ENCODE measurements at places on chromosomes 7 and 10.

DNA sequence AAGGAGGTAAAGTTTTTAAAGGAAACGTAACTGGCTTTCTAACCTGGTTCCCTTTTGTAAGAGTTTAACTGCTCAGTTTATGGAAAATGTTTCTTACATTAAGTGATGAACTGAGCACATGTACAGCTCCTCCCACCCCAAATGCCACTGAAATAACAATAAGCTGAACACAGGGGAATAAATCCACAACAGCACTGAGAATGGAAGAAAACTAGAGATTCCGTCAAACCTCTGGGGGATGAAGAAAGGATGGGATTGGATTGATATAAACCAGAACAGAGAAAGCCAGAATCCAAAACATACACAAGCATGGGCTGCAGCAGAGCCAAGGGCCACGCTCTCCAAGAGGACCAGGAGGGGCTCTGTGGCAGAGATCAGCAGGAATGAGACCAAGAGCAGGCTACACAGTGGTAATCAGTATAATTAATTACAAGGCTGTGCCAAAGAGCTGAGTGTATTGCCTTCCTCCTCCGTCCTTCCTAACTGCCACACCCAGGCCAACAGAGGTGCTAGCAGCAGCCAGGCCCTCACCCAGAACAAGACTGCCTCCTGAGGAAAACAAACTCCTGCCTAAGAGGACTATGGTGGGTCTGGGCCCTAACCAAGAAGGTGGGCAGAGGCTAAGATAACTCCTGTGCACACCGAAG is 73.9 kb downstream of the KIAA1549 start:
- DNase-seq, result no peak

DNA sequence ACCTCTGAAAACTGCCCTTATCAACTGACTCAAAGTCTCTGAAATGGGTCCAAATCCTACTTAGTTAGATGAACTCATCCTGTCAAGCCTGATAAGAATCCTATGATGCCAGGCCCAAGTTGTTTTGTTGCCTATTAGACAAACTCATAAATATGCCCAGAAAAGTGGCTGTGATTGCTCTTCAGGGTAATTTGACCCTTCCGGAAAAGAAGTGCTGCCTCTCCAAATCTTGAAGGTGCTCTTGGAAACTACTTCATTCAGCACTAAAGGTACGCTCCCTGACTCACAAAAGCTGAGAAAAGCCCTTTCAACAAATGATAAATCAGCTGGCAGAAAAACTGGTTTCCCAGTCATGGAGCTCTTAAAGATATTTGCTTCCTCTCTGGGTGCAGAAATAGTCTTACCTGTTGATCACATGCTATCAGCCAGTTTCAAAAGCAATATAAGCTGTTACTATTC is 6.7 kb downstream of the IFIT5 start:
- no peak for DNase-seq

DNA sequence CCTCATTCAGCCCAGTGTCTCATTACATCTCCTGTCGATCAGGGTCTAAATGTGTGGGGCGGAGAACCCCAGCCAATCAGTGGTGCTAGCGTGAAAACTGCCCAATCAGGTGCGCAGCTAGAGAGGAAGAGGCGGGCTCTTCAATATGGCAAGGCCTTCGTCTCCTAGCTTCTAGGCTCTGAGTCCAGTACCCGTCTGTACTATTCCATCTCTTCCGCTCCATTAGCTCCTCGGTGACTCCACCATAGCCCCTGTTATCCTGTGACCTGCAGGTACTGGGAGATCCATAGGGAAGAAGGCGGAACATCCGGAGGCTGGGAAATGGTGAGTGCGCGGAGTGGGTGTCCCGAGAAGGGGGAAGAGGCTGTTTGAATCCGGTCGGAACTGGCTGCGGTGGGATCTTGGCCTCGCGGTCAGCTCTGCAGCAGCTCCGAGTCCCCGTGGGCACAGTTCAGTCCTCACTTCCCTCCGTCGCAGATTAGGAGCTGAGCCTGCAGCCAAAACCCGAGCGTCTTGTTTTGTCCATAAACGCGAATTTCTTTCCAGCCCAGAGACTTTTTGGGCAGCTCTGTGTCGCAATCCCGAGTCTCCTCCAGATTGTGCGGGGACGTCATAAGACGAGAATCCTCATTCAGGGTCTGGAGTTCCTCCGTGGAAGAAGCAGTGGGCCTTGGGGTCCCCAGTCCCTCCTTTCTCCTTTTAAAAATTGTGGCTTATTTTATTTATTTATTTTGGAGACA is at the start of gene ZNF727:
ZNF727 (plus strand) TSS at position 134 of the 740 bp plus-strand sequence; CDS start at position 322, 188 bp downstream.
- peak; percentile 41 for DNase-seq

DNA sequence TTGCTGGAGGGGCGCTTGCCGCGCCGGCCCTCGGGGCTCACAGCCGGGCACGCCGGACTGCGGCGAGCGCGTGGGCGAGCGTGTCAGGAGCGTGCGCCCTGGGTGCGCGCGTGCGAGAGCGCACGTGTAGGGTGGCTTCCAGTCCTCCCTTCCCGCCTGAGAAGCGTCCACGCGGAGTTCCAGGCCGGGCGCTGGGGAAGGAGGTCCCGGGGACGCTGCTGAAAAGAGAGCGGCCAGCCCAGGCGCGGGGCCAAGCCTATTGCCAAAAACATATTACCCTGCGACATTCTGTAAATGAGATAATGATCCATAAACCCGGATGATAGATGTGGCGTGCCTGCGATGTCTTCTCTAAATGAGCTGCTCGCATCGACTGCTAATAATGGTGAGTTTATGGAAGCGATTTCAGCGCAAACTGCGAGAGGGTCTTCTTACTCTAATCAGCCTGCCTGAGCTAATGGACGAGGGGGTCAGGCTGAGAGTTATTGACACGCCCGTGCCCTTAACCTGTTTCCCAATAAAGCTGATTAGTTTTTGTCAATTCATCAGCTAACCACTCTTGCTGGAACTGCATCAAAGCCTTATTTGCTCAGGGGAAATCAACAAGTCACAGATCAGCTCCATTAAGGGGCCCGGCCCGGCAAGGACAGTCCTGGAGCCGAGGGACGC is 8.0 kb upstream of the MNX1 start:
- DNase-seq, result no peak

DNA sequence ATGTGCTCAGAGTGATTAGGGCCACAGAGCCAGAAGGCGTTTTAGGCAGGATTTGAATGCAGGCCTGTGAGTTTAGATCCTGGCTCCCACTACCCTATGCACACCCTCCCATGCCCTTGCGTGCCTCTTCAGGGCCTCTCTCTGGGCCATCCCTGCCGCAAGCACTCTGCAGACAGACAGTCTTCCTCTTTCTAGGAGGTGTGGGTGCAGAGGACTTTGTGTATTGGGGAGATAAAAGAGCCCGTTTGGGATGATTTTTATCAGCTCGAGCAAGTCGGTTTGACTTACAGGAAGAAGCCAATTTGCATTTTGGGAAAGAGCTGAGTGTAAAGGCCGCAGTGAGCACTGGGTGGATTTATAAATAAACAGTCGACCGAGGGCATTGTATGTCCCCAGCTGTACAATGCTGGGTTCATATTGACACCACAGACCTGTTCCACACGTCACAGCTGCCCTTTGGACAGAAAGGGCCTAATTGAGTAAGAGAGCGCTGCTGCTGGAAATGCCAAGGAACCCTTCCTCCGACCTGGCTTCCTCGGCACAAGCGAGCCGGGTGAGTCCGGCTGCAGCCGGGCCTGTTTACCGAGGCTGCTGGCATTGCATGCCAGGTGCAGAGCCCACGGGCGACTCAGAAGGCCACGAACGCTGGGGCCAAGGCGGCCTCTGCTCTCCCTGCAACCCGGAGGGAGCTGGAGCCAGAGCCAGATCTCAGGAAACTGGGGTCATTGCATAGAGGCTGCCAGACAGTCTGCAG is 25.1 kb downstream of the ZMIZ1 start:
- DNase-seq, result no peak

- DNase-seq, result no peak
These were observed 113.2 kb downstream of the MICALL2 start for GRCh38 chr7:1345796-1346755.

DNA sequence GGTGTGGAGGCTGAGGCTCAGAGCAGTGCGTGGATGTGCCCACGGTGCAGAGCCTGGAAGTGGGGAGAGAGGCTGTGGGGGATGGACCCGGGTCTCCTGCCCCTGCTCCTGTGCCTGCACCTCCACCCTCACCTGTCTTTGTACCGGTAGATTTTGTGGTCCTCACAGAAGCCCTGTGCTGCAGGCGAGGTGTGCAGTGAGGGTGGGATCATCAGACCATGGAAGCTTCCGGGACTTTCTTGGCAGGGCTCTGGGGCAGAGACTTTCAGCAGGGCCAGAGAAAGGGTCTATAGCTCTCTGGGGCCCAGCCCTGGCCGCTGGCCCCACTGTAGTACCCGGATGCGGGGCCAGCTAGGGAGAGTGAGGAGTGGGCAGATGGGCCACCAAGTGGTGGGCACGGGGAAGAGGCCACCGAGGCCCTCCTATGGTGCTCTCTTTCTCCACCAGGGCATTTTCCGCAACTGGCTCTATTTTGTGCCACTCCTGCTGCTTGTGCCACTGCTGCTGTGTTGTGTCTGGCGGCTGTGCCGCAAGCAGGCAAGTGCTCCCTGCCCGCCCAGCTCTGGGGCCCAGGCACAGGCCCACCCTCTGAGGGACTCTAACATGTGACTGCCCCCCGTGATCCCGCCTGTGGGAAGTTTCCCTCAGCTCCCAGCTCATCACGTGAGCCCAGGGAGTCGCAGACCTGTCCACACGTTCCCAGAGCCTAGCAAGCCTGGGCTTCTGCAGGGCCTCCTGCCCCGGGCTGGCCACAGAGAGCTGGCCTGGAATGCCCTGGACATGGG is 22.1 kb downstream of the ANTXRL start:
- DNase-seq, result no peak

- DNase-seq, result no peak
These were observed 22.4 kb downstream of the CDH23 start for GRCh38 chr10:71419002-71419540.

- DNase-seq, result no peak
These were observed 526.0 kb downstream of the CCSER2 start for GRCh38 chr10:84854439-84854838.

- no peak for DNase-seq
These were observed 97.3 kb downstream of the GRID1 start for GRCh38 chr10:86269332-86269731.

DNA sequence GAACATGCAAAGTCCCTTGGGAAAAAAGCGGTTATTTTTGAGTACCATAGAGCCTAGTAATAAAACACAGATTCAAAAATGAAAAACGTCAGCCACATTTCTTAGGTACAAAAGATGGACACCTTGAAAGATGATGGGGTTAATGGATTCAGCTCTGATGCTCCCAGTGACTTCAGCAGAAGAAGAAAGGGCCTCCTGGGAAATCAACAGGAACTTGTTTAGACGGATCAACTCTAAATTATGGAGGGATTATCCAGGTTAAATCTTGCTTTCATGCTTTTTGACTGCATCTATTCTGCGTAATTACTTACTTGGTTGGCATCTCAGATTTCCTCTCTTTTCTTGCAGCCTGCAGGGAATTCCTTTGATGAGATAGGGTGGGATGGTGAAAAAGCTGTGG is 82.5 kb downstream of the TMEM178B start:
- DNase-seq, result no peak

GRCh38 chr10:128167926-128168520 is 41.8 kb upstream of the MKI67 start:
- no peak for DNase-seq

DNA sequence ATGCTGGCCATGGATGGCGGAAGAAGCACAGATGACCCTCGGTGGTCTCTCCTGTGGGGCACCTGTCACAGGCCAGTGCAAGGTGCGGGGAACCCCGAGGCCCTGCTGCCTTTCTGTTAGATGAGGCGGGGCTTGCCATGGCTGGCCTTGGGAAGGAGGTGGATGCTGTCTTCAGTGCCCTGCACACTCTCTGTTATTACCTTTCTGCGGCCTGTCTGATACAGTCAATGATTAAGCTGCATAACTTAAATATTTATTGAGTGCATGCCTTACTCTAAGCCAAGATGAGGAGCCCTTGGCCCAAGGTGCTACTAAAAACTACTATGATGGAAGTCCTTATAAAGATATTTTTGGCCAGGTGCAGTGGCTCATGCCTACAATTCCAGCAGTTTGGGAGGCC is 36.7 kb upstream of the MNX1 start:
- DNase-seq, result no peak

GRCh38 chr10:26574783-26575182 is 122.7 kb upstream of the PDSS1 start:
- no peak for DNase-seq

GRCh38 chr10:4385231-4385870 is 440.7 kb upstream of the AKR1E2 start:
- no peak for DNase-seq

GRCh38 chr7:24328050-24328449 is 44.1 kb downstream of the NPY start:
- DNase-seq, result no peak

DNA sequence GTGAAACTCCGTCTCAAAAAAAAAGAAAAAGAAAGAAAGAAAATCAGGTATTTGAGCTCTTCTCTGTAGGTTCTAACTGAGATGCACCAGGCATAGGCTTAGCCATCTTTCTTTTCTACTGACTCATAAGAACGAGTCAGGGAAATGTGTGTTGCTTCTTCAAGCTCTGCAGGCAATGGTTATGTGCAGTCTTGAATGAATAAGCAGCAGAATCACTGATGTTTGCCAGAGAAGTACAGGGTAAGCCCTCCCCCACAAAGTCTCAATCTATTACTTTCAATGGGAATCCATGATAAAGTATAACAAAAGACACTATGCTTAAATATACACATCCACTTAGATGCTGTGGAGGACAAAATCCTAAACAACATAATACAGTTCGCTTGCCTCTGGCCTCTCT is 239.2 kb downstream of the PARD3 start:
- DNase-seq, result no peak

DNA sequence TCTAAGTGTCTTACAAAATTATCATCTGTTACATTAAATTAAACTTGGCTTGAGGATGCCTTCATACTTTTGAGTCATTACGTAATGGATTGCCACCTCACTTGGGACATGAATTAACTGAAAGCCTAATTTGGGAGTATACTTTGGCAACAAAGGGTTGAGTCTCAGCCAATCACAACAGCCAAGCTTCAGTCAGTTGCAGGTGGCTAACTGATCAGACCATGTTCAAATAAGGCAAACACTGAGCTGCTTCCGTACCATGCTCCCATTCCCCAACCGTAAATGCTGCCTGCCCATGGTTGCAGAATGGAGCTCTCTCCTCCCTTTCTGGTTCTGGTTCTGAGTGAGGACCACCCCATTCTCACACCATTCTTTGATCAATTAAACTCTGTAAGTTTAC is 92.9 kb upstream of the STK17A start:
- DNase-seq, result no peak

DNA sequence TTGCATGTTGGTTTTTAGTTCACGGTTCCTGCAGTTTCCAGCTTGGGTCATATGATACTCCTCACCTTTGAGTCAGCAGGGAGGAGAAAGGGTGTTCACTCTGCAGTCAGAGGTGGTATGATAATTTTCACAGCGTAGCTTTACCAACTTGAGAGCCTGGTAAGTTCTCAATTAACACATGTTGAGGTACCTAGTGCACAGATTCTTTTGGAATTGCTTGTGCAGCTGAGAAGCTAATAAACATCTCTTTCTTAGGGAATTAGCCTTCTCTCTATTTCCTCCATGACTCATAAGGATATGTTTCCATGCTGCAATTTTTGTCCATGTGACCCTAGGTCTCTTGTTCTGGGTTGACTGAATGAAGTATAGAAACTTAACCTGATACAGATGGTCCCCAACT is 166.6 kb downstream of the KIF20B start:
- no peak for DNase-seq
